ENCODE measurements at places on chromosomes 3 and 15.

DNA sequence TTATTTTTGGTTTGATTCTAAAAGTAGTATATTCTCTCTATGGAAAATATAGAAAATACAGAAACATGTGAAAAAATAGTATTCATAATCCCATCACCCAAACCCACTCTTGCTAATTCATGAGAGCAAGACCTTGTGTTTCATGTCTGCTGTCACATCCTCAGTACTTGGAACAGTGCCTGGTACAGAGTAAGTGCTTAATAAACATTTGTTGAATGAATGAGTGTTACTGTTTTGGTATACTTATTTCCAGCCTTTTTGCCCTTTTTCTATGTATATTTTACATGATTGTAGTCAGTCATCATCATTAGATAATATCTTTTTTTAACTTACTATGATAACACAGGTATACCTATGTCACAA lies 59.3 kb downstream of the IL16 start:
- DNase-seq, result no peak

DNA sequence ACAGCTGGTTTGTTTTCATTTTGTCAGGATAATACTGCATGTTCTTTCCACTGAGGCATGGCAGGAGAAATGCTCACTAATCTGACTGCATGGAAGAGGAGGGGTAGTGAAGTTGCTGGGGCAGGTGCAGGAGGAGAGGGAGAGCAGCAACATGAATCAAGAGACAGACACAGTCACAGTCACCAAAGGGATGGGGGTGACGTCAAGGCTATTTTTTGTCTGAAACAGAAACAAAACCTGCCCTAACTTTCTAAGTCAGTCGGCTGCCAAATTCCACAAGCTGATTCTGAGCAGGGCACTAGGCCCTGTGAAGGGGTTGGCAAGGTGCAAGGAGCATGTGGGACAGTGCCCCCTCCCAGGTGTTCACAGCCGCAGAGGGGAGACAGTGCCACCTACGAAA lies 186.6 kb upstream of the NSMCE3 start:
- no peak for DNase-seq

GRCh38 chr15:42102646-42103235 lies 8.4 kb upstream of the PLA2G4D start:
- peak; percentile 47 for DNase-seq

GRCh38 chr3:15097891-15098290 lies 1.1 kb downstream of the RBSN start:
- peak; percentile 14 for DNase-seq

GRCh38 chr3:126216416-126216815 lies 36.0 kb upstream of the ALDH1L1 start:
- peak; percentile 54 for DNase-seq

DNA sequence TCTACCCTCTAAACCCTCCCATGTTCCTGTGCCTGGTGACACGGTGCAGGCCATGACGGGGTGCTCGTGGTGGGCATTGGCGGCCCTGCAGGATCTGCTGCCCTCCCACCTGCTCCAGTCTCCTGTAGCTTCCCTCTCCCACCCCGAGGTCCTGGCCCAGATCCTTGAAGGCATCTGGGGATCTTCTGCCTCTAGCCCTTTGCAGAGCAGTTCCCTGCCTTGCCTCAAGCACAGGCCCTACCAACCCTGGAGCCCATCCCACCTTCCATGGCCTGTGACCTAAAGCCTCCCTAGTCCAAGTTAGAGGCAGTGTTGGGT lies 27.5 kb upstream of the SEC13 start:
- DNase-seq, result no peak

DNA sequence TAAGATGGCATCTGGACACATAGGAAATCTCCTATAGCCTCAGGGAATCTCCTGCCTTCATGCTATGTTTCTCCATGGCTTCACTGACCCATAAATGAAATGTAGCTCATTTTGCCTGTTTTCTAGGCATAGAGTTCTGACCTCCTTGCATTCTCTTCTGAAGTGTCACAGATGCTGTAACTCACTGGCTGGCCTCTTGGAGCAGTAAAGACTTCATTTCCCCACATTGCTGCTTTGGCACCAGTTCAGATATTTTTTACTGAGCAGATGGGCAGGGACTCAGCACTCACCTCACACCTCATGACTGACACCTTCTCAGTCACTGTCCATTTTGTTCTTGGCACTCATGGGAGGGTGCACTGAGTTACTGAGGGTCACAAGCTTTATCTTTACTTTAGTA lies 286.7 kb upstream of the TGFBR2 start:
- DNase-seq, result peak; percentile 83

Measured in iris pigment epithelial cell (primary cell).